Sigmoid colon (tissue), 7 donors: ENCODE measurements at places on chromosomes 11 and 22. TPM values are rescaled to one million over a fixed set of nuclear protein-coding genes. Genes with fewer than 3 reads are reported as not detected.
A peak's percentile ranks its signal among the peaks of the same experiment; 100 is the strongest.

CRYAB gene
- 264 TPM for total RNA-seq

RCE1 gene
- total RNA-seq, result 8.4 TPM

GRCh38 chr22:32542066-32542676, 67.6 kb downstream of the FBXO7 start:
- H3K27me3 ChIP-seq, result no peaks in the 10 kb centered on the region
- H3K4me3 ChIP-seq, result no peak overlapping the region
- peak overlapping the region; percentile 43 for H3K27ac ChIP-seq
- H3K4me1 ChIP-seq, result peaks cover 7% of the 10 kb centered on the region

DNA sequence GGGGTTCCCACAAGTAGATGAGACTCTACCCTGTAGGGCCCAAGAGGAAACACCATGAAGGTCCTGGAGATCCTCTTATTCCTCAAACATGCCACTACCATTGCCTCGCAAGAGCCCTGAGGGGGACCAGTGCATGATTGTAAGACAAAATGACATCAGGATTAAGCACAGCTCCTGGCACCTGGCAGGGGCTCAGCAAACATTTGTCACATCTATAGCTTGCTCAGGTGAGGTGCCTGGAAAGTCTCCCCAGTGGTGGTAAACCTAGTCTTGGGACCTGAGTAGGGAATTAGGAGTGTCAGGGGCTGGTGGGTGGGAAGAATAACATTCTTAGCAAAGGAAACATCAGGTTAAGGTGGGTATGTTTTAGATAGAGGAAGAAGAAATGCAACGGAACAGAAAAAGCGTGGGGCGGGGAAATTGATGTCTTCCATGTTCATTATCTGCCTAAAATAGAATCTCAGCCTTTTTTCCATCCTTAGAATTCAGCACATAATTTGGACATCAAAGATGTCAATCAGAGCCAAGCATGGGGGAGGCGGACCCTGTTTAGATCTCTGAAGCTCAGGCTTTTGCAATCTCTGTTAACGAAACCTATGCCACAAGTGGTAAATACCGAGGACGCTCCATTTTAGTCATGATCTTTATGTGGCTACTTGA, 924 bp downstream of the YPEL1 start:
- H3K27ac ChIP-seq, result peak overlapping the region; percentile 86
- H3K4me3 ChIP-seq, result peak overlapping the region; percentile 66
- H3K27me3 ChIP-seq, result no peaks in the 10 kb centered on the region
- peaks cover 19% of the 10 kb centered on the region for H3K4me1 ChIP-seq
- H3K36me3 ChIP-seq, result no peaks in the 10 kb centered on the region
- no peak for DNase-seq

DNA sequence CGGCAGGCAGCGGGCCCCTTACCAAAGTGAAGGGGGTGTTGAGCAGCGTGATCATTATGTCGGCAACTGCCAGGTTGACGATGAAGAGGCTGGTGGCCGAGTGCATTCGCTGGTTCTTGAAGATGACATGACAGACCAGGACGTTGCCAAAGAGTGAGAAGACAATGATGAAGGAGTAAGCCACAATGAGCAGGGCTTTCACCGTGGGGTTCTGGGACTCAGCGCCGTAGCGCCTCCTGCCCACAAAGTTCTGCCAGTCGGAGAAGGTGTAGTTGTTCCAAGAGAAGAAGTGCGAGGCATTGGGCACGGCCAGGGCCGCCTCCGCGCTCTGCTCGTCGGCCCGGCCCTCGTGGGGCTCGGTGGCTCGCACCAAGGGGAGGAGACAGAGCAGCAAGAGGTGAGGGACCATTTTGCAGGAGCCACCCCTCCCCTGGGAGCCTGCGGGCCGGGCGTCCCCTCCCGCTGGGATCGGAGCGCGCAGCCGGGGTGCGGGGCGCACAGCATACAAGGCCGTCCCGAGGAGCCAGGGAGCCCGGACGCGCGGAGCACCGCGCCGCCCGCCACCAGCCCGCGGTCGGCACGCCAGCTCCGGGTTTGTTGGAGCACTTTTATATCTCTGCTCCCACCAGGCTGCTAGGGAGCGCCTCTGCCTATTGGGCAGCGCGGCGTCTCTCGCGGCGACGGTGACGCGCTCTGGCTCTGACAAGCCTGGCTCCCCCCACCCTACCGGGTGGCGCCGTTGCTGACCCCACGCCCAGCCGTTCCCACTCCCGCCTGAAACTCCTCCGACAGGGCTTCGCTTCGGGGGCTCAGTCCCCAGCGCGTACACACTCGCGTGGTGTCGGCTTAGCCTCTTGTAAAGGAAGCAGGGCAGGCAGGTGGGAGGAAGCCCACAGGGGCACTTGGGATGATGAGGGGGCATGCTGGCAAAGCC, at the start of gene GPR83:
TSS of gene GPR83 (minus strand) at position 581 of the 934 bp plus-strand sequence. CDS start at position 409, 172 bp downstream.
- H3K27ac ChIP-seq, result no peak within 1 kb of the TSS
- H3K4me3 ChIP-seq, result no peak within 1 kb of the TSS
- DNase-seq, result no peak
- H3K4me1 ChIP-seq, result no peaks in the 10 kb centered on the region
